Activated CD8-positive, alpha-beta memory T cell treated with anti-CD3 and anti-CD28 coated beads for 4 hours (primary cell): ENCODE measurements at places on chromosomes 11 and 22.

DNA sequence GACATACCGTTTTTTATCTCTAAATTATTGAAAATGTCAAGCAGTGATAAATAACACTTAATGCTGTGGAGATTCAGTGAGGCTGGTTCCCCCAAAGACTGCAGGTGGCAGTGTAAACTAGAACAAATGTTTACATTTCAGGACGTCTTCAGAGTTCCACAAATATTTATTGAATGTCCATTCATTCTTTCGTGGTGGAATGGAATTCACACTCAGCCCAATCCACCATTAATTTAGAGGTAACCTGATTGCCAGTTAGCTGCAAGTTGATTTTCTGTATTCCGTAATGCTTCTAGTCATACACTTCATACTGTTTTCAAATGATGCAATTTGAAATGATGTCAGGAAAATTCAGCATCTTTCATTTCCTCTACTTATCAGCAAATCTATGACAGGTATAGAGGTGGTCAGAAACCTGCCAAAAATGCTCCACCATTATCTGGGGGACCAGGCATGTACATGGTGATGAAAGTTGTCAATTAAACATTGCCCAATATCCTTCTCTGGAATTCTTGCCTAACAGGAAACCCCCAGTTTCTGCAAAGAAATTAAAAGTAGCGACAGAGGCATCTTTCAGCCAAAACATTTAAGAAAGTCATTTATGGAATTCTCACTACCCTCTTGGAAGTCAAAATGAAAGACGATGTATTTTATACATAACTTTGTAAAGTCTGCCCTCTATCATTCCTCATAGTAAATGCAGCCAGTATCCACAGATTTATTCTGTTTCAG lies 94.3 kb upstream of the BMAL1 start:
- DNase-seq = no peak

DNA sequence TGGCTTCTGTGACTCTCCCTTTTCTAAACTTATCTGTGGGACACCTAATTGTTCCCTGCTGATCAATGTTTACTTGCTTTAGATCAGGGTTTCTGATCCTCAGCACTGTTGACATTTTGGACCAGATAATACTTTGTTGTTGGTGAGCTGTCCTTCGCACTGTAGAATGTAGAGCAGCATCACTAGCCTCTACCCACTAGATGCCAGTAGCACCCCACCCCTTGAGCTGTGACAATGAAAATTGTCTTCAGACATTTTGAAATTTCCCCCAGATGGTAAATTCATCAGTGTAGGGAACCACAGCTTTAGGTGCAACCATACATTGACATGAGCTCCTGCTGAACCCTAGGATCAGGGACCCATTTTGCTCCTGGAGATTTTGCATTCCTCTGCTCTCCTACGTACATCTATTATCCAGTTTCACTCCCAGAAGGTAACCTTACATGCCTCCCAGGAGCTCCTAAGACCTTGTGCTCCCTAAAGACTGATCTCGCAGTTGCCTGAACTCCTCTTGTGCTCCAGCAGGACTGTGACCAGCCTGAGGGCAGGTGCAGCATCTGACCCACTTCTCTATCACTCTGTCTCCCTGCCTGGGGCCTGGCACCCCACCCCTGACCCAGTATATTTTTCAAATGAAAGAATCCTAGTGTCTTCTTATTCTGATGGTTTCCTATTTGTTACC lies 107.8 kb downstream of the FAR1 start:
- no peak for DNase-seq

- no peak for DNase-seq
These were observed 10.3 kb downstream of the IGLL5 start for GRCh38 chr22:22897947-22898346.

DNA sequence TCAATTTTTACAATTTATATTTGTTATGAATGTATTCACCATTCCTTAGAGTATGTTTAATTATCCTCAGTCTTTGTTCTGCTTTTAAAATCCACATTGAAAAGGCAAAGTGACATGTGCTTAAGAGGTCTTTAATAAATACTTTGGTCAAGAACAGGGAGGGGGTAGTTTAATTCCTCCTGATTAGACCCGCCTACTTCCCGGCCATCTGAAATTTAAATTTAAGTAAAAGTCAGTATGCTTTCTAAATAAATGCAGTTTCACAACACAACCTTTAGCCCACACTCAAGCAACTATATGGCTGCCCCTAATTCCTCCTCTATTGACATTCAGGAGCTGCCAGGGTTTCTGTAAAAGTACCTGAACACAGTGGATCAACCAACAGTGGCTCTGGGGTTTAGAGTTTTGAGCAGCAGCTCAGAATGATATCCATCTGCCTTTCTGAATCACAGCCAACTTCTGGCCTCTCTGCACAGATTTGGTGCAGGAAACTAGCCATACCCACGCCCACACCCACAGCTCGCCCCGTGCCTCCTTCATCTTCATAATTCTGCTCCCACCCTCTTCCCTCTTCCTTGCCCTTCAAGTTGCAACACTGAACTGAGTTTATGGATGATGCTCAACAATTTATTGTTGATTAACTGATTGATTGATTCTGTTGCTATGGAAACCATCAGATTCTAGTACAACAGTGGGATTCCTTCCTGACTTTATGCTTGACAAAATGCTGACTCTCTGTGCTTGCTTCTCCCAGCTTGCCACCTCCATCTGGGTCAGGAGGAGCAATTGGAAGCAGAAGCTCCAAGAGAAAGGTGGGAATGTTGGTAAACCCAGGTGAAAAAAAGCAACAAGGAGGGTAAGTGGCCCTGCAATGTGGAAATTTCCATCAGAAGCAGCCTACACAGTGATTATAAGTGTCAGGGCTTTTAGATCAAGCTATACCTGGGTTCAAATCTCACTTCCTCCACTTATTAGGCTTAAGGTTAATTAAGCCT lies 70.8 kb downstream of the PANX1 start:
- DNase-seq = no peak

DNA sequence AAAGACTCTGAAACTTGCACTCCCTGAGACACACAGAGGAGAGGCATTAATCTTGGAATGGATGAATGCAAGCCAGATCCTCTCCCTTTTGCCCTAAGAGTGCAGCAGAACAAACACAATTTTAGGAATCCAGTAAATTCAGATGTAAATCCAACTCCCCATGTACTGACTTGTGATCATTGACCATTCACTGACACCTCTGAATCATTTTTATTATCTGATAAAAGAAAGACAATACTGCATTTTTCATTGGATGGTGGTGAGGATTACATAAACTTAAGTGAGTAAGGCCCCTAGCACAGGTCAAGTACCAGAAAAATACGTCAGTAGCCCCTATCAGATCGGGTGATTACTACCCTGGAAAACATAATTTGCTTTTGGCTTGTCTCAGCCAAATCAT lies 782.9 kb upstream of the API5 start:
- no peak for DNase-seq

GRCh38 chr11:125564357-125564756 lies 4.9 kb upstream of the EI24 start:
- no peak for DNase-seq

DNA sequence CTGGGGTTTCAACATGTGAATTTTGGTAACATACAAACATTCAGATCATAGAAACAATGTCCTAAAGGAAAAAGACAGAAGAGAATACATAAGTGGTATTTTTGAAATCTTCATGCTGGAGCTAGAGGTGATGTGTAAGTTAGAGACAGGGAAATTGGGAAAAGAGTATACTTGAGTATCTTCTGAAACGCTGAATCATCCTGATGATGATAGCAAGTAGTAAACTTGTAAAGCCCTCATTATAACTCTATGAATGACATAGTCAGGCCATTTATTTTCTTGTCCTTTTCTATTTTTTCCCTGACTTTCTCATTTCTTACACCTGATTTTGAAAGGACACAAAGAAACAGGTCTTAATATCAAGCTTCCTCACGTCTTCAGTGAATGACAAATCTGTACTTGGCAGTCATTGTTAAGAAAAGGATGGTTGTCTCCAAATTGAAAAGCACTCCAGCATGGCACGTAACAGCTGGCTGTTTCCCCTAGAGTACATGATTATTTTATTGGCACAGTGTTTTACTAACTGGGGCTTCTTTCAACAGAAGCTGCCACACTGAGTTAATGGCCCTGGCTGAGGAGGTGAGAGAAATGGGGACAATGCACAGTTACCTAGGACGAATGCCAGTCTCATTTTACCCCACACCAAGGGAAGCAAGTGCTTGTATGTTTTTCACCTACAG lies 140.7 kb upstream of the CTSC start:
- DNase-seq = no peak

- no peak for DNase-seq
These were observed 13.3 kb downstream of the CREB3L1 start for GRCh38 chr11:46290598-46291309.
